CD4-positive, alpha-beta T cell treated with Interleukin-4 for 1 hour (primary cell): ENCODE measurements at places on chromosomes 1 and 21.

- DNase-seq, result no peak
These were observed 295.3 kb downstream of the PTPRU start for GRCh38 chr1:29531596-29531995.

DNA sequence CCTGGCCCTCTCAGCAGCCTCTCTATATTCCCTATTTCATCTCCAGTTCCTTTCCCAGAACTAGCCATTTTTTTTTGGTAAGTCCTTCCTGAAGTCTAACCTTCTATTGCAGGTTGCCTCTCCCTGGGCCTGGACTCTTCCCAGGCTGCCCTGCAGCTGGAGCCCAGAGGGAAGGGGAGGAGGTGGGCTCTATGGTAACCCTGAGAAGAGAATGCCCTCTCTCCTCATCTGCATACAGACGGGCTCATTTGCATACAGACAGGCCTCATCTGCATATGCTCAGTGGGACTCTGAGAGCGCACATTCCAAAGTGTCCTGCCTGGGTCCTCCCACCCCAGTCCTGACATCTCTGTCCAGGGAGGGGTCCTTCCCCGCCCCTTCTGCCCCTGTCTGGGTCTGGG is 32.7 kb downstream of the RHBG start:
- no peak for DNase-seq

DNA sequence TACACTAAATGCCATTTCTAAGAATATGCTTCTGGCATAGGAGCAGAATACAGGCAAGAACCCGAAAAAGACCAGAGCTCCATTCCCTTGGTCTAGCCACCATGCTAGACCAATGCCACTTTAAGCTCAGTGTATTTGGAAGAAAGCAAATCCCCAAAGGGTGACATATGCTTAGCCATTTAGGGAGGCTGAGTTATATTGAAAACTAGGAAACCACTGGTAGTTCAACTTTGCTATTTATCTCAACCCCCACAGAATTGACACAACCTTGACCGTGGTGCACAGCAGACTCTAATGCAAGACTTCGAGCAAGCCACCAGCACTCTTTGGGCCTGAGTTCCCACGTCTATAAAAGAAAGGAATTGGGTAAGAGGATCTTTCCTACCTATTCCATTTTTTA is 167.9 kb downstream of the ADSS2 start:
- DNase-seq, result no peak

DNA sequence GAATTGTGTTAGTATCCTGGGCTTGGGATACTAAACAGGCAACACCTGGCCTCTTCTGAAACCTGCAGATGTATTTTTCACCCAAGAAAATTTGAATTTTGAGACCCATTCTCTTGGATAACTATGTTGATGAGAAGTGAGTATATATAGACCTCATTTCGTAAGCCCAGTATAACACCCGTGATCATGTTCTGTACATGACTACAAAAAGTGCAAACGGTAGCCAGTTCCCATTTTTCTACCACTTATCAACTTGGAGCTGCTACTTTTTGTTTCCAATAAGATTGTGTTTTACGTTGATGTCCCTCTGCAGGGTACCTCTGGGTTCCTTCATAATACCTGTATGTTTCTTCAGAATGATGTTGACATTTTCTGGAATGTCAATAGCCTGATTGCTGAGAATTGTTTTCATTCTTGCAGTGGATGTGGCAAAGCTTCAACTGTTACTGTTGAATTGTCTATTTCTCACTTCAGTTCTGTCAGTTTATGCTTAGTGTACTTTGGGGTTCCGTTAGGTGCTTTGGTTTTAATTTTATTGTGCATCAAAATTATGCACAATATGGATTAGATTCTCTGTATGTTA is 48.1 kb downstream of the ZFYVE9 start:
- no peak for DNase-seq

DNA sequence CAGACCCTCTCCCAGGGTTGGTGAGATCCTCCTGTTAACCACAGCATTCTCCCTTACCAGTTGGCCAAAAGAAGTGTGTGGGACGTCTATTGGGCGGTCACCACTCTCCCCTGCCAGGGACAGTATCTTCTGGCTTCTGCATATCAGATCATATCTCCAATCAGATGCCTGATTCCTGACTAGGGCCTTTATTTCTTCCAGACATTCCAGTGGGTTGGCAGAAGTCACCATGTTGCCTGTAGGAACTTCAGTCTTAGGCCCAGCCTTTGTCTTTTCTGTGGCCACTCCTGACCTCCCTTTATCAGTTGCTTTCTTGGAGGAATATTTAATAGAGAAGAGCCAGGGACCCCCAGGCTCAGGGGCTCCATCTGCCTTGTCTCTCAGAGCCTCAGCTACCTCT is 130.4 kb upstream of the F3 start:
- DNase-seq, result no peak

GRCh38 chr1:2344121-2344681 is 47.2 kb downstream of the MORN1 start:
- DNase-seq, result no peak

GRCh38 chr1:187809549-187809948 is 980.8 kb downstream of the PLA2G4A start:
- no peak for DNase-seq
